ENCODE measurements at places on chromosomes 12 and 14.

- no peak for DNase-seq
These were observed 33.9 kb downstream of the SCARB1 start for GRCh38 chr12:124829708-124830304.

GRCh38 chr12:66119870-66120241 lies 10.7 kb downstream of the LLPH start:
- DNase-seq = no peak

DNA sequence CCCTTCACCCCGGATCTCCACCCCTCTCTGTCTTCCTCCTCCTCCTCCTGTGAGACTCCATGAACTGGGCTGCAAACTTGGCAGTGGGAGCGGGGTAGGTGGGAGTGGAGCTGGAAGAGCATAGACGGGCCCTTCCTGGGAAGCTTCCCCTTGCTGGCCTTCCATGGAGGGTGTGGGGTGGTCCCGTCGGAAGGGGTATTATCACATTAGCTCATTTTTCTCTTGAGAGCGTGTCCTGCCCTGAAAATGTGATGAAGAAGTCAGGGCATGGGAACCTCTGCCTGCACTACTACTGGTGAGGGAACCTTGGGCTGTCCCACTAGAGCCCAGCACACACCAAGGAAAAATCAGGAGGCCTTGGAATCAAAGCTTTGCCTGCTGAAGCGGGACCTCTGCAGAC lies 66.5 kb downstream of the CACNA1C start:
- no peak for DNase-seq

GRCh38 chr12:12167847-12168246 lies 97.1 kb downstream of the BCL2L14 start:
- no peak for DNase-seq

DNA sequence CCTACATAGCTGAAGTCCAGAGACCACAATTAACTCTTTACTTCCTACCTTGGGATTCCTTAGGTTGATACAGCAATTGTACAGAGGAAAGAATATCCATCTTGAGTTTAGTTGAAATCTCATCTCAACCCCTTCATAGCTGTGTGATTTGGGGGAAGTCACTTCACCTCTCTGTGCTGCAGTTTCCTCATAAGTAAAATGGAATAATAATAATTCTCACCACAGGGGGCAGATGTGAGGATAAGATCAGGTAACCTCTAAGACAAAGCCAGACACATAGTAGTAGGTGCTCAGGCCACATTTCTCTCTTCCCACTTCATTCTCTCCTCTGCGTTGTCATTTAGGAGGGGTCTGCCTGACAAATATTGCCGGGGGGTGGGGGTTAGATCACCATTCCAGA lies 6.7 kb downstream of the FOXN4 start:
- no peak for DNase-seq
